Amniotic epithelial cell (primary cell): ENCODE measurements at places on chromosomes 1 and 21.
A peak's percentile ranks its signal among the peaks of the same experiment; 100 is the strongest.

GRCh38 chr1:63124666-63125191, 197.6 kb upstream of the FOXD3 start:
- peak; percentile 84 for DNase-seq

- DNase-seq, result peak; percentile 26
Observed at GRCh38 chr1:215523128-215523861, 43.8 kb upstream of the KCTD3 start.

GRCh38 chr1:89261926-89262515, 10.6 kb downstream of the GBP5 start:
- DNase-seq, result no peak

DNA sequence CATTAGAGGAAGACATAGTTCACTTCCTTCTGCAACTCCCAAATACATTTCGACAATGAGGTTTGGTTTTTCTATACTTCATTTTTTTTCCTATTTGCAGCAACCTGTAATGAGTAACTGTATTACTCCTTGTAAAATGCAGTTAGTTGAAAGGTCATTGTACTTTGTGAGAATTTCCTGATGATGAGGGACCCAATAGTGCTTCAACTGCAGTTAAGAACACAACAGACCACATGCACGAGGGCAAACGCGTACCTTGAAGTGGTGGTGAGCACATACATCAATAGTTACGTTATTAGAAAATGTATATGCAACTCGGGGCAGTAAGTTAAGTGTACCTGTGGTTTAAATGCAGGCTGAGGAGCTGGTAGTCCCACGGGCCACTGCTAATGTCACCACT, 171.8 kb downstream of the GABPA start:
- DNase-seq, result no peak

DNA sequence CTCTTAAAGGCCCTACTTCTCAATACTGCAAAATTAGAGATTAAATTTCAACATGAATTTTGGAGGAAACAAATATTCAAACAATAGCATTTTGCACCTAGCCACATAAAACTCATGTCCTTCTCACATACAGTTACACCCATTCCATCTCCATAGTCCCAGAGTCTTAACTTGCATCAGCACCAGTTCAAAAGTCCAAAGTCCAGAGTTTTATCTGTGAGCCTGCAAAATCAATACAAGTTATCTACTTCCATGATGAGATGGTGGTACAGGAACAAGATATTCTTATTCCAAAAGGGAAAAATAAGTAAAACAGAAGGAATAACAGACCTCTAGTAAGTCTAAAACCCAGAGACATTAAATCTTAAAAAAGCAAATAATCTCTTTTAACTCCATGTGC, 686.0 kb upstream of the ADGRL4 start:
- no peak for DNase-seq

DNA sequence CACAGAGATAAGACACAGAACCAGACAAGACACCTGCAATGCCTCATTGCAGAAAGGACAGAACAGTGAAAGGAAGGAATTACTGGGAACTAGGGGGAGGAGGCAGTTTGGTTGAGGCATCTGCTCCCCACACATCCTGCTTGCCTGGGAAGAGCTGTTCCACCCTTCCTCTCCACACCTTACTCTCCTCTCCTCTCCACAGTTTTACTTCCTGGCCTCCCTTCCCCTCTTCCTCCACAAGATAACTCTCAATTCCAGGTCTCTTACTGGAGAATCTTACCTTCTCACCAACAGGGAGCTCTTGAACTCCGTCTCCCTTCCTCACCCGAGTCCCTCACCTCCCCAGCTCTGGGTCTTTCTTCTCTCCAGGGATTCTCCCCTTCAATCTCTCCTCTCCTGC, 2.1 kb downstream of the ELOVL1 start:
- no peak for DNase-seq

DNA sequence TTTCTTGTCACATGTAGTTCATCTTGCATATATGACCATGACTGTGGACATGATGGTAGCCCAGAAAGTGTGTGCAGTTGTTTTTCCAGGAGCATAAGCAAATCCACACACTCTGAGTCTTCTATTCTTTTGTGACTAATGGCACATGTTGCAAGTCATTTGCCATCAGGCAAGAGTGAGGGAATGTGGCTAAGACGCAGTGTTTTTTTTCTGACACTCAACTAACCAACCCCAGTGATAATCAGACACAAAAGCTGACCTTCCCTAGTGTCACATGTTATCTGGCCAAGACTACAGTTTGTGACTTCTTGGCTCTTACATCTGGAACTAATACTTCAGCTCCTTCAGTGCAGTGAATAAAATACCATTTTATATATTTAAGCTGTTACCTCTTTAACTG, 108.8 kb downstream of the ITSN1 start:
- no peak for DNase-seq

DNA sequence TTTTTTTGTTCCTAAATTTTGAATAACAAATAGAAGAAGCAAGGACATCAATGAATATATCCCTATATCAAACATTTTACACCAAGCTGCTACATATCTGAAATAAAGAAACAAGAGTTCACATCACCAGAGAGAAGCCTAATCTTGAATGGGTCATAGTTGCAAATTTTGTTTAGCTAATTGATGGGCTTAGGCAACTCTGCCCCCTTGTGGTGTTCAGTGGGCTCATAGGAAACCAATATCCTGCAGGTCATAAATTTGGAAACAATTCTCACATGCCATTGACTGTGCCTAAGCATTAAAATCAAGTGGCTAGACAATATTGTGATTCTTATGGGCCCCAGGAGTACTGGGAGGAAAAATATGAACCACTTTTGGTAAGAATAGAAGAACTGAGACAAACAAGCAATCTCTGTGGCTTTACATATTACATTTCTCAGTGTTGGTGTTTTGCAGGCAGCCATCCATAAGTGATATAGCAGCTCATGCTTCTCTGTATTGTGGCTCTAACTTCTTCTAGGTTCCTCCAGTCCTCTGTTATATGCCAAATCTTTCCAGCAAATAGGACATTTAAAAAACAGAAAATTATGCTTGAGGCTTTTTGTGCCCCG, 1262.8 kb upstream of the PRMT6 start:
- DNase-seq, result no peak

DNA sequence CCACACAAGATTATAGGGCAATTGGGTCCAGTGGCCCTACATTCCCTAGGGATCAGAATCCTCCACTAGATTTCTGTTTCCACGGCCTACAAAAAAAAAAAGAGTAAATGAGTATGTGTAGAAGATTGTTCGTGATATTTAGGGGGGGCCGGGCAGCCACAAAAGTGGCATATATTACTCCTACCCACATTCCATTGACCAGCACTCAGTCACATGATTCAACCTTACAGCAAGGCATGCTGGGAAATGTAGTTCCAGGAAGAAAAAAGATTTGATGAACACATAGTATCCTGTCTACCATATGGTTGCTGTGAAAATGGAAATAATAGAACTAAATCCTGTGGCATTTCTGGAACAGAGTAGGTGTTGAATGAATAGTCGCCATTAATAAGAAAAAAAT, 43.4 kb upstream of the GJB5 start:
- no peak for DNase-seq

DNA sequence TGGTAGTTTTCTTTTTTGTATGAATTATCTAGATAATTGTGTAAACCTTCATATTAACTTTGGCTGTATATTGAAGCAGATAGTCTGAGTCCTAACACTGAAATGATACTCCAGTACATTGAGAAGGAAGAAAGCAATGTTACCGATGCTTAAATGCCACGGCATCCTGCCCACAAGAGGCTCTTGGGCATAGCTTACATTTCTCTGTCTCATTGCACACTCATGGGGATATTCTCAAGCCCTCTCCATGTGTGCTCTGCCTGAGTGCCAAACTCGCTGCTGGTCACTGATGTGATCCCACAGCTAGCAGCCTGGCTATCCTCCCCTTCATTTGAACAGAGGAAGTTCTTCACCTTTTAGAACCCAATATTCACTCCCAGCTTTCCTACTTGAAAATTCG, 179.4 kb downstream of the TGFB2 start:
- DNase-seq, result no peak

DNA sequence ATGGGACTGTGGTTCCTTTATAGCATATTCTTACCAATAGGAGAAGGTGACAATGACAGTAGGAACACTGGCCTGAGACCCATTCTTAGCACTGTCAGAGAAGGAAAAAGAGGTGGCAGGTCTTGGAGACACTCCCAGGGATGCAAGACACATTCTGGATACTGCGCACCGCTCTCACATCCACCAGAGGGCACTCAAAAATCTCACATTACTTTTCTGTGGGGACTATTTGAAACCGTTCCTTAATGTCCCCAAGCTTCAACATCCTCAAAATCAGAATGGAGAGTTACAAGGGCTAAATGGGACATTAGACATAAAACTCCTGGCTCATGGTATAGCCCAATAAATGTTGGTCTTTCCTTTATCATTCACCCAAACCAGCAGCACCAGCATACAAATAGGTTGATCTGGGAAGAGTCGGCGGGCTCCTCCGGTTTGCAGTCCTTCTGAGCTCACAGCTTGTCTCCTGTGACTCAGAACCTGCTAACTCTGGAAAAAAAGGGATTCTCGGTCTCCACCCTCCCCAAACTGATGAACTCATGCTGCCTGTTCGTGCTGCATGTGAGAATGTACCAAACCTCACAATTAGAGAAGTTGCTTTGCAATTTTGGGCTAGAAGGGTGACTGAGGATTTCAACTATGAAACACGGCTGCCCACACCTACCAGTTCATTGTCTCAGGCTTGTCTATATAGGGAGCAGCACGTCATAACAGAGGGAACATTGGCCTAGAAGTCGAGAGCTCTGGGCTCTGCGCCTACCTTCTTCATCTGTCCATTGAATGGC, 40.2 kb downstream of the IL12RB2 start:
- peak; percentile 33 for DNase-seq

GRCh38 chr1:221979444-221980032, 237.6 kb upstream of the DUSP10 start:
- no peak for DNase-seq

GRCh38 chr1:125065821-125066180, 3881.0 kb downstream of the SRGAP2C start:
- DNase-seq, result no peak

DNA sequence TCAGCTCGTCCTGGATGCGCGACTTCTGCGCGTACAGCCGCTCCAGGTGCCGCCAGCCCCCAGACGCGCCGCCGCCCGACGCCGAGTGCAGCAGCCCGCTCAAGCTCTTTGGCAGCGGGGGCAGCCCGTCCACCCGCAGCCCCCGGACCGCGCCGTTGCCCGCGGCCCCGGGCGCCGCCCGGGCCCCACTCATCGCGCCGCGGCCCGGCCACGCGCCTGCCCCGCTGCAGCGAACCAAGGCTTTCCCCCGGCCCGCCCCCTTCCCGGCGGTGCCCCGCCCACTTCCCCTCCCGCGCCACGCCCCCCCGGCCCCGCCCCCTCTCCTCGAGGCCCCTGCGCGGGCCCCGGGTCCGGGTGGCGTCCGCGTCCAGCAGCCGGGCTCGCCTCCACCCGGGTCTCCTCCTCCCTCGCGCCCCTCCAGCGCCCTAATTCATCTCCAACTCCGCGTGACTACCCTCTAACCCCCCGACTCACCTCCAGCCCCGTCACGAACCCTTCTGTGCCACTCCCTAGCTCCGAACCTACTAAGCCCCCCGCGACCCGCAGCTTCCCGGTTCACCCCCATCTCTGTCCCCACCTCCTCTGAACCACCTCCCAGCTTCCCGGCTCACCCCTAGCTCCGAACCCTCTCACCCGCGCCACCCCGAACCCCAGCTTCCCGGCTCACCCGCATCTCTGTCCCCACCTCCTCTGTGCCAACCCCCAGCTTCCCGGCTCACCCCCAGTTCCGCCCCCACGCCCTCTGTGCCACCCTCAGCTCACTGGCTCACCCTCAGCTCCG, at the start of gene FAM89A:
Gene FAM89A, minus strand, starts transcription at position 236 of the 781 bp plus-strand sequence. Its CDS starts 43 bp downstream, at position 193.
- peak; percentile 37 for DNase-seq

DNA sequence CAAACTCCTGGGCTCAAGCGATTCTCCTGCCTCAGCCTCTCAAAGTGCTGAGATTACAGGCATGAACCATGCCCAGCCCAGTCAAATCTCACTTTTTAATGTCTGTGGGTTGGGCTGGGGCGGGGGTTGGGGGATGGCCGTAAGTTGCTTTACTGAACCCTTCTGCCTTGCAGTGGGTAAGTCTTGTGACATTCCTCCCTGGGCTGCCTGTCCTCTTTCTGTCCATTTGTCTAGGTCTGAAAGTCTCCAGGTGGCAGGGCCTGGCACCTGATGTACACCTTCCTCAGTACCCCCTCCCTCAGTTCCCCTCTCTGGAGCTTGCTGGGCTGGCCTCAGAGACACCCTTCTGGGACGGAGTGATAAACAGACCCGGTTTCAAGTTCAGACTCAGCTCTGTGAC, 13.3 kb downstream of the ZNF362 start:
- no peak for DNase-seq

DNA sequence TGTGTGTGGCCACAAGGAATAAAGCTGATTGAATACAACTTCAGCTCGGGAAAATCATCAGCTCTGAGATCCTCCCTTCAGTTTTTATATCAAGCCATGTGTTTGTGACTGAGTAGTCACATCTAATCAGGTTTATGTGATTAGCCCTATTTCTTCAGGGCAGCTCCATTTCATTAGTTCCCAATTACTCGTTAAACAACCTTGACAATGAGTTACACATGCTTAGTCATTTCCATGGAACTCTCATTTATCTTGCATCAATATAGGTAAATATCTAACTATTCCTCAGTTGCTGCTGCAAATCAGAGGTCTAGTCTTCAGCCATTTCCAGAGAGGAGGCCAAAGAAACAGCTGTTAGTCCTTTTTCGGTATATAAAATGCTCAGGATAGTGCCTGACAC, 16.3 kb downstream of the CRB1 start:
- DNase-seq, result no peak

GRCh38 chr1:230270559-230271281, 155.4 kb downstream of the PGBD5 start:
- peak; percentile 74 for DNase-seq

- peak; percentile 82 for DNase-seq
Observed at GRCh38 chr1:16386454-16387113, 19.5 kb downstream of the SZRD1 start.

DNA sequence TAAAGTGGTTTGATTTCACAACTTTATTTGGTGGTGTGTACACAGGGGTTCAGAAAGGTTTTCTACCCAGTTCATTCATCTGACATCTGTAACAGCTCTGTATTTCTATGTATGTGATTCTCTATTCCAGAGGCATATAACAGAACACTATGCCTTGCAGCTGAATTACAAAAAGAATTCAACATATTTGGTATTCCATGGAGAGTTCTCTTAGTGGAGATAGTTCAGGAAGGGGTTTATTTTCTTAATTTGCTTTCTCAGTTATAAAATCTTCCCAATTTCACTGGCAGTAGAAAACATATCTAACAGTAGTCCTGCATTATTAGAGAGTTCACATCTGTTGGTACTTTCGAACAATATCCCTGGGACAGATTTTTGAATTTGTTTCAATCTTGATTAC, 207.9 kb upstream of the LYPLAL1 start:
- DNase-seq, result no peak

DNA sequence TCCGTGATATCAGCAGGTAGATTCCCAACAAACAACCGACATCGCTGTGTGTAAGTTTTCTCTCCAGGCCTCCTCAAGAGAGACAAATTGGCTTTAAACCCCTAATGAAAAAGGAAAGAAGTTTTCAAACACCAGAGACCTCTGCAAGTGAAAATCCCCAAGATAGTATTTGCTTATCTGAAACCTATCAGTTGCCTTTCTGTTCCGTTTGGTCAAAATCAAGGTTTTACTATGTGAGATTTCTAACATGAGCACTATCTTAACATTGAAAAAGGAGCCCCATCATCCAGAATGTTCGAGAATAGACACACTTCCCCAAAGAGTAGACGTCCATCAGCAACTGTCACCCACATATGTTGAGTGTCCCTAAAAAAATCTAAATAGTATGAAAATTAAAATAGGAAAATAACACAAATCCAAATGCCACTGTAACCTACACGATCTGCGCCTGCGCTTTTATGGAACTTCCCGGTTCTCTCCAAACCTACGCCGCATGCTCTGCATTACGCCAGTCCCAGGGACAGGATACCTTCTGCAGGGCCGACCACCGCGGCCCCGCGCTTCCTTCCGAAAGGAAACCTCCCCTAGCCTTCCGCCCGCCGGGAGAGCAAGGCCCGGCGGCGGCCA, 1.4 kb downstream of the SFPQ start:
- DNase-seq, result no peak
